Muscle of back (tissue), 13 donors: ENCODE measurements at places on chromosomes 5 and 9. TPM values are rescaled to one million over a fixed set of nuclear protein-coding genes. Genes with fewer than 3 reads are reported as not detected.

The SPRY4 gene
- 47.1 TPM for polyA plus RNA-seq

The FAM200C gene
- 13.7 TPM for polyA plus RNA-seq

The SV2C gene
- 0.10 TPM for polyA plus RNA-seq

The CTXN3 gene
- polyA plus RNA-seq: not detected

The ZNF79 gene
- polyA plus RNA-seq: 4.6 TPM

The CKS2 gene
- polyA plus RNA-seq: 38.5 TPM

DNA sequence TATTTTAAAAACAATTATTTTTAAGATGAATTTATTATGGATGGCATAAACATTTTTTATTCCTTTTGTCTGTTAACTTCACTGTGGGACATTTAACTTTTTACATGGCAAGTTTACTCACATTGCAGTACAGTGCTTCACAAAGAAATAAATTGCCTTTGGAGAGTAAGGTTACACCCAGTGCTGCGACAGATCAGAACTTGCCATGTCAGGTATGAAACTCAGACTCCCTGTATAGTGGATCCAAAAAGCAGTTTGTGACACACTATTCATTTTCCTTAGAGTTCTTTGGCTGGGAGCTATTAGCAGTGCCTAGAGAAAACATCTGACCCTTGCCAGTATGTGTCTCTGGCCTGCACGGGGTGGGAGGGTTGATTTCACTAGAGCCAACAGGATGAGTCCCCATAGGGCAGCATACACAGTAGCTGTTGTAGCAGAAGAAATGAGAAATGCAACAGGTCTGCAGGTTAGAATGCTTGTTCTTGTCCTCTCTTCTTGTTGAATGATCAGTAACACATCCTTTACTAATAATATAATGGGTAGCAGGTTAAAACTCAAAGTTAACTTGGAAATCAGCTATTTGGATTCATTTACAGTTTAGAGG lies 42.9 kb downstream of the STARD4 start:
- DNase-seq: no peak

GRCh38 chr5:9543311-9543920 lies 2.5 kb downstream of the SEMA5A start:
- peak; percentile 83 for DNase-seq

DNA sequence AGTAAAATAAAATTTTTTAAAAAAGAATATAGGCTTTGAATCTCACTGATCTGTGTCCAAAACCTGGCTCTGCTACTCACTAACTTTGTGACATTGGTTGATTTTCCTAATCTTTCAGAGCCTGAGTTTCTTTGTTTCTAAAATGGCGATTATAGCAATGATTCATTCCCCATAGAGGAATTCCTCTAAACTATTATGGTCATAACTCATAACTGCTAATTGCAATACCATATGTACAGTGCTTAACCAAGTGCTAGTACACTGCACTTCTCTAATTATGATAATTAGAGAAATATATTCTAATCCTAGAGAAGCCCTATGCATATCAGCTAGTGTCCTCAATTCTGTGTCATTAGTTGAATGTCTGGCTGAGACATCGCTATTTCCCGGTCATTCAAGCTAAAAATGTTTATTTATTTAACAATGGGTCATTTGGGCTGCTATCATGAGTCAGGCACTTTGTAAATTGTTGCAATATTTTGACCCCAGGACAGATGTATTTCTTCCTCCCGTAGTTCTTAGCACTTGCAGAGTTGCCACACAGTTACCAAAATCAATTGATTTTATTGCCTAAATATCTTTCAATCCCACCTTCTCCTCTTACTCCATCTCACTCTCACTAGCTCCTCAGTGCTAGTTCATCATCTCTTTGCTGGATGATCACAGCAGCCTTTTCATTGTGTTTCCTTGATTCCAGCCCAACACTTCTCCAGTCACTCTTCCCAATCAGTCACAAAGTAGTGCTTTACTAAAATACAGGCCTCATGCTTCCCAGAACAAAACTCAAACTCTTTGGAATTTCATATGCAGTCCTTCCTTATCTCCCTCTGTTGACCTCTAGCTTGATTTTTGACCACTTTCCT lies 200.9 kb upstream of the PAPPA start:
- no peak for DNase-seq

DNA sequence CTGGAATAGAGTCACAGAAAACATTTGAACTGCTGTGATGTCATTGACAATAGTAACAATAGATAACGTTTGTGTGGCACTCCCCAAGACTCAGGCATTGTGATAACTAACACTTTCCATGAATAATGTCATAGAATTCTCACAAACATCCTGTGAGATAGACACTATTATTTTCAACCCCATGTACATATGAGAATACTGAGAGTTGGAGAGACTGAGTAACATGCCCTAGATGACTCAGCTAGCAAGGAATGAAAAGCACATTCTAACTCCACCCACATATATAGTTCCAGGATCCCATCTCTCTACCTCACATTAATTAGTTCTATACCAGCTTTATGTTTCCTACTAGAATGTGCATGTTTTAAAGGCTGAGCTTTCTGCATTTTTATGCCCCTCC lies 71.4 kb downstream of the ASTN2 start:
- no peak for DNase-seq

DNA sequence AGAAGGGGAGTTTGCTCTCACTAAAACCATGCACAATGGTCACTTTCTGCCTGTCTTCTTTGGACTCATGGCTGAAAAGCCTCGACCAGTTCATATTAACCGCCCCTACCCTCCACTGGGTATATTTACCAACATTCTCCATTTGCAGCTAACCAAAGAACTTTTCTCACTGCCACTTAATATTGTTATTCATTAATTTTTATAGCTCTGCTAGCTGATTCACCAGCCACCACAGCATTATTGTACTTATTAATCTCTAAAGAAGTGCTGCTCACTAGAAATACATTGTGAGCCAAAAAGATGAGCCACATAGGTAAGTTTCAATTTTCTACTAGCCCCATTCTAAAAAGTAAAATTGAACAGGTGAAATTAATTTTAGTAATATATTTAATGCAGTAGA lies 33.4 kb upstream of the SMIM32 start:
- DNase-seq: no peak

DNA sequence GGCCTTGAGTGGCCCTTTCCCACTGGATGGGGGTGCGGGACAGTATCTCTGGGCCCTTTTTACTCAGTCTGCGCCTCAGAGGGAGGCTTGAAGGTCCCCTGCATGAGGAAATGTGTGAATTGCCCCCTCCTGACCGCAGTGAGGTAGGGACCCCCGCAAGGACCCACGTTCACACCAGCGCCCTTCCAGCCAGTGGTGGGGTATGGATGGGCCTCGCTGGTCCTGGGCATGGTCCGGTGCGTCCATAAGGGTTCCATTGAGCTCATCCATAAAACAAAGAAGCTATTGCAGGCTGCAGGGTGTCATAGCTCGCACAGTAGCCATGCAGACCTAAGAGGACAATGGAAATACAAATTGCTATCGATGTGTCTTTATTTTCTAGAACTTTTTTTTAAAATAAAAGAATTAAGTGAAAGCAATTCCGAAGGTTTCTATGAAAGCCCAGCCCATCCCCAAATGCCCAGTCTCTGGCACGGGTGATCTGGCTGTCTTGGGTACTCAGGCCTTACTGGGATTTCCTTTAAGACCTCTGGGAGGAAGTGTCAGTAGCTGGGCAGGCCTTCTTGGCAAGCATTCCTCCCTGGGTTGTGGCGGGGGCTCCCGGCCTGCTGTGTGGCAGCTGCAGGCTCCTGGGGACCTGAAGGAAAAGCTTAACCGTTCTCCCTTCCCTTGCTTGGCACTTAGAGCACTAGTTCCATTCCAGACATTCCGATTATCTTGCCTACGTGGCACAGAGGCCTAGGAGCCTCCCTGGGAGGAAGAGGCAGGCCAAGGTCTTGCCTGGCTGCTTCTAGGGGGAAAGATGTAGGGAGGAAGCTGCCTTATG lies 1.5 kb upstream of the SEMA5A start:
- peak; percentile 82 for DNase-seq

- no peak for DNase-seq
These were observed 1.0 kb downstream of the AGTPBP1 start for GRCh38 chr9:85740787-85741094.

DNA sequence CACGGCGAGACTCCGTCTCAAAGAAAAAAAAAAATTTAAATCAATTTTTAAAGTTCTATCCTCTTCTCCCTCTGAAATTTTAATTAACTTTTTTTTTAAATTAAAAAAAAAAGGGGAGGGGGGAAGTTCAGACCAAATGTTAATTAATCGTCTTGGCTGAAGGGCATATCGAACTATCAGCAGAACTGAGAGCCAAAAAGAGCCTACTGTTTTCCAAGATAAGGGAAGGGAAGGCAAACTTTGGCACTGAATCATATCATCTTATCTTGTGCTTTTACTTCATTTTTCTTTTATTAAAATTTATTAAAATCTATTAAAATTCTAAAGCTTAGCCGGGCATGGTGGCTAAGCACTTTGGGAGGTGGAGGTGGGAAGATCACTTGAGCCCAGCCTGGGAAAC lies 45.9 kb upstream of the MTMR12 start:
- DNase-seq: no peak

DNA sequence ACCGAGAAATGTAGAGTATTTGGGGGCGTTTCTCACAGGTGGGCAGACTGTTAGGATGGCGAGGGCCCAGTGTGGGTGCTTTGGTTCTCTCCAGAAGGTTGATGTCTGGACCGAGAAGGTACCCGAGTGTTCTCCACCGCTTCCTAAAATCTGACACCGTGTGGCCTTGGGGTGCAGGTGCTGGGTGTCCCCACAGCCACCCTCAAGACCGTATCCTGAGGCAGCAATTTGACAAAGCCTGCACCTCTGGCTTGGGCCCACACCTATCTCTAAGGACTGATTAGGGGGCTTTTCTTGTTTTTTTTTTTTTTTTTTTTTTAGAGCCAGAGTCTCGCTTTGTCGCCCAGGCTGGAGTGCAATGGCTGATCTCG lies 1.3 kb downstream of the PPP1R26 start:
- DNase-seq: no peak

DNA sequence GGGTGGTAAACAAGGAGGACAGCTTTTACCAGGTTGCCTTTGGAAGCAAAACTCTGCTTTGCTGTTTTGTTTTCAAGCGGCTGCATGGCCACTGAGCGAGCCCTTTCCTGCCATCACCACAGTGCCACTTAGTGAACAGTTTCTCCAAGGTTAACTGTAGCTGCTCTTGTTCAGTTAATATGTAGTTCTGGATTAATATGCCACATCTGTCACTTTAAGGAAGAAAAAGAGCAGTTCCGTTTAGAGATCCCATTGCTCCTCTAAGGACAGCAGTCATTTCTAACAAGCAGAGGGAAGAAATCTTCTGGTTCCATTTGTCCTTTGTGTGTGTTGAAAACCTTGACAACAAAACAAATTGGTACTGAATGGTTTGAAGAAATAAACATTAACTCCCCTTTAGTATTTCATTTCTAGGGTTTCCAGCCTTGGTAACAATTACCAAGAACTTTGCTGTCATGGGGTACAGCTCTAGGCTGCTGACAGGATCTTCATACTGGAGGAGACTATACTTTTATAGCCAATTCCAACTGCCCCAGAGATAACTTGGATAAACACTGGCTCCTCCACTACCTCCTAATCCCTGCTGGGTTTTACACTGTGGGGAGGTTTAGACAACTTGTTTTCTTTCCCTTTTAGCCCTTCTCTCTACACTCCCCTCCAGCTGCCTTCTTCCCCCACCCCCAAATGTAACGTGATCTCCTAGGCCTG lies 10.3 kb upstream of the ABL1 start:
- peak; percentile 87 for DNase-seq

DNA sequence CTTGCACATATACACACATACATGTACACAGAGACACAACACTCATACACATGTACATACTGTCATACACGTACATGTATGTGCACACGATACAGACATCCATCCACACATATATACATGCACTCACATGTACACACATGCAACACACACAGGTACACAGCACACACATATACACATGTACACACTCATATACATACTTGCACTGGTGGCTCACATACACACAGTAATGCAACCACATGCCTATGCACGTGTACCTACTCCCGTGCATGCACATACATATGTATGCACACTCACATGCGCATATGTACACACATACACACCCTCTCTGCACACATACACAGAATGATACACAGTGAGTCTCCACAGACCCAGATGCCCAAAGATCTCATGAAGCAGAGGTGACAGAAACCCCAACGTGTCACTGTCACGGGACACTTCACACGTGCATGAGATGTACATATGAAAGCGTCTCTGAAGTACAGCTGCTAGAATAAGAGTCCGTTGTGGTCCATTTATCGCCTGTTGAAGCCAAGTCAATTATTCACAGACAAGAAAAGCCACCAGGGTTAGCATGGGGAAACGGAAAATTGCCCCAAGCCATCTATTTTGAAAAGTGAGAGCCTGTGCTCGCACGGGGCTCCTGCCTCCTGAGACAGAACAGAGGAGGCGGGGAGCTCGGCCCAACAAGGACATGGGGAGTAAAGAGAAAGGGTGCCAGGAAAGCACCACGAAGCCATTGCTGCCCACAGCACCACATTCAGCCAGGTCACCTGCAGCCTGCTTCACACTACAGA lies 24.9 kb downstream of the LPCAT1 start:
- no peak for DNase-seq

DNA sequence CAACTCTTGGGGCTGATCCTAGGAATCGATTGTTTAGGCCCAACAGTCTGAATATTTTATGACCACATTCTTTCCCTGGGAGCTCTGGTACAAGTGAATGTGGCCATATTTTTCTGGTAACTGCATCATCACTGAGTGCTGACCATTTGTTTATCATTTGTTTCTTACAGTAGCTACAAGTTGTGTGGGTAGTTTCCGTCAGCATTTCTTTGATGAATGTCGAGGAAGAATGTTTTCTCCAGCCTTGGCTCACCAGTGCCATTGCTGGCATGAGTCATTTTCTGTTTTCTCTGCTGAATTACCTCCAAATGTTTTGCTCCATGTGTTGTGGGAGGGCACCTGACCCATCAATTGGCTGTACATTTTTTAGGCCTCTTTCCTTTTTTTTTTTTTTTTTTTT lies 14.1 kb upstream of the CARD19 start:
- no peak for DNase-seq

DNA sequence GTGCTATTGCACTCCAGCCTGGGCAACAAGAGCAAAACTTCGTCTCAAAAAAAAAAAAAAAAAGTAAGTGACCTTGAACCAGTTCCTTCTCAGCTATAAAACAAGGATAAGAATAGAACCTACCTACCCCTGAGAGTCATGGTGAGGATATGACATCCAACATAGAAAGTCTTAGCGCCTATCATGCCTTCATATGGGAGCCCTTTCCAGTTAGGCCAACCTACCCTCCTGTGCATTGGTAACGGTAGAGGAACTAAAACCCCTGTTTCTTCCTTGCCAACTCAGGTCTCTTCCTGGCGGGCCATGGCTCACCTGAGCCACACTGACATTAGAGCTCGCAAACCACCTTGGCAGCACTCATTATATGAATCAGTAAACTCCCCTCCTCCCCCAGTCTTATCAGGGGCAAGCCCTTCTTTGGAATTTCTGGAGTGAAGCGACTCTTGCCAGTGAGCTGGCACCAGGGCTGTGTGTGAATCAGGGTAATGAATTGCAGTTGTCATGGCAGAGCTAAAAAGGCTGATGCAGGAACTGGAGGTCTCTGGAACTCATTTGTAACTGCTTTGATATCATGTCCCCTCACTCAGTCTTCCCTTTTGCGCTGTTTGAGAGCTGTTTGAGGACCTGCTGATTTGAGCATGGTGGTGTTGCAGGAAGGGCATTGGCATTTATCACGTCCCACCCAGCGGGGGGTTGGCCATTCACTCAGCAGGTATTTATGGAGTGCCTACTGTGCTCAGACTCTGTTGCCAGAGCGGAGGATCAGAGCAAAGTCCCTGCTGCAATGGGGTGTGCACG lies 10.3 kb downstream of the WWC1 start:
- DNase-seq: no peak

GRCh38 chr9:134560206-134560605 lies 81.4 kb upstream of the COL5A1 start:
- DNase-seq: no peak

- no peak for DNase-seq
These were observed 34.6 kb upstream of the CPLX2 start for GRCh38 chr5:175836737-175837136.
